ENCODE measurements at places on chromosomes 3 and 15.
A peak's percentile ranks its signal among the peaks of the same experiment; 100 is the strongest.

GRCh38 chr15:44584162-44584749 lies 47.3 kb downstream of the EIF3J start:
- peak; percentile 43 for DNase-seq

- DNase-seq = no peak
Observed at GRCh38 chr3:59813148-59813538, 763.3 kb upstream of the CFAP20DC start.

DNA sequence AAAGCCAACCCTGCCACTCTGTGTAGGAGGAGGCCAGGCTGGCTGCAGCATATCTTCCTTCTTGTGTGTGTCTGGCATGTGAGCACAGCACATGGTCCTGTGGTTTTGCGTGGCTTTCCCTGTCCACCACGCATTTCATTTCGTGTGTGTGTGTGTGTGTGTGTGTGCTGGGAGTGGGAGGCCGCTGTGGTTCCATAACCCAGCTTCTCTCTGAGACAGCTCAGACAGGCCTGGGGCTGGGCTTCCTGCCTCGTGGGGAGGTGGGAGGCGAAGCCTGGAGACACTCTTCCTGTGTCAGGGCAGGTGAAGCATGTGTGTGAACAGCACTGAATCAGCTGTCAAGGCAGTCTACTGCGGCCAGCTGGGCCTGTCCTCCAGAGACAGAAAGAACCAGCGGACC lies 16.0 kb upstream of the MRPS22 start:
- no peak for DNase-seq

GRCh38 chr3:17795711-17796110 lies 53.3 kb upstream of the TBC1D5 start:
- no peak for DNase-seq

- peak; percentile 36 for DNase-seq
Observed at GRCh38 chr3:195715583-195716266, 5.1 kb upstream of the MUC20 start.

DNA sequence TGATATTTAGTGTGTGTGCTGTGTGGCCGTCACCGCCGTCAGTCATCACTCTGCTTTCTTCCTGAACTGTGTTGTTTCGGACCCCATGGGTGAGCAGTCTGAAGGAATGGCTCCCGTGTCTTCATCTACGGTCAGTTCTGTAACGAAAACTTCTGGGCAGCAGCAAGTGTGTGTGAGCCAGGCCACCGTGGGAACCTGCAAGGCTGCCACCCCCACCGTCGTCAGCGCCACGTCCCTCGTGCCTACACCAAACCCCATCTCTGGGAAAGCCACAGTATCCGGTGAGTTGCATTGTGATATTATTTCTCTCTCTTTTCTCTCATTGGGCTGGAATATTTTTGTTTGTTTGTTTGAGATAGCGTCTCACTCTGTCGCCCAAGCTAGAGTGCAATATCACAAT lies 34.7 kb downstream of the MAP6D1 start:
- DNase-seq = no peak
